NCI-H146 (cell line): ENCODE measurements at places on chromosomes 7 and 10.

GRCh38 chr10:7485244-7485556 lies 74.4 kb upstream of the SFMBT2 start:
- DNase-seq = no peak

- DNase-seq = no peak
Observed at GRCh38 chr10:72588266-72588665, 37.6 kb downstream of the MICU1 start.

GRCh38 chr7:150403376-150404171 lies 24.4 kb downstream of the ZNF775 start:
- no peak for DNase-seq

DNA sequence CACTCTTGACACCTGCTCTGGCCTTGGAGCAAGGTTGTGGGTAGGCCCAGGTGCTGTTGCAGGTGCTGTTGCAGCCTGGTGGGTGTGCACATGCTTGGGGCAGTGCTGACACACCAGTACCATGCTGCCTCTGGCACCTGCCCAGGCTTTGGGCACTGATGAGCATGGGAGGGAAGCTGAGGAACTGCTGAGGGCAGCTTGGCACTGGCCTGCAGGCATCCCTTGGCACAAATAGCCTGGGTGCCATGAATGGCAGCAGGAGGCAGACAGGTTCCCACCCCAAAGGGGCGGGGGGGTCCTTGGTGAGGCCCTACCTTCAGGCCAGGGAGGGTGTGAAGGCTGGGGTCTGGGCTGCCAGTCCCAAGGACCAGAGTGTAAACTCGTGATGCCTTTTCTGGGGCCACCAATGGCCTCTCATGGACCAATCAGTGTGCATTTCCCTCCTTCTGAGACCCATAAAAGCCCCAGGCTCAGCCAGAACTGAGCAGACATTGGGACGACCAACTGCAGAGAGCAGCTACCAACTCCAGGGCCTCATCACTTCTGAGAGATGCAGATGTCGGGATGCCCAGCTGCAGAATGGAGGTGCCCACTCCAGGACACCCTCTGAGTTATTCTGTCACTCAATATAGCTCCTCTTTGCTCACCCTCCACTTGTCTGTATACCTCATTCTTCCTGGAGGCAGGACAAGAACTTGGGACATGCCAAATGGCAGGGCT lies 547.4 kb downstream of the ZWINT start:
- DNase-seq = no peak

DNA sequence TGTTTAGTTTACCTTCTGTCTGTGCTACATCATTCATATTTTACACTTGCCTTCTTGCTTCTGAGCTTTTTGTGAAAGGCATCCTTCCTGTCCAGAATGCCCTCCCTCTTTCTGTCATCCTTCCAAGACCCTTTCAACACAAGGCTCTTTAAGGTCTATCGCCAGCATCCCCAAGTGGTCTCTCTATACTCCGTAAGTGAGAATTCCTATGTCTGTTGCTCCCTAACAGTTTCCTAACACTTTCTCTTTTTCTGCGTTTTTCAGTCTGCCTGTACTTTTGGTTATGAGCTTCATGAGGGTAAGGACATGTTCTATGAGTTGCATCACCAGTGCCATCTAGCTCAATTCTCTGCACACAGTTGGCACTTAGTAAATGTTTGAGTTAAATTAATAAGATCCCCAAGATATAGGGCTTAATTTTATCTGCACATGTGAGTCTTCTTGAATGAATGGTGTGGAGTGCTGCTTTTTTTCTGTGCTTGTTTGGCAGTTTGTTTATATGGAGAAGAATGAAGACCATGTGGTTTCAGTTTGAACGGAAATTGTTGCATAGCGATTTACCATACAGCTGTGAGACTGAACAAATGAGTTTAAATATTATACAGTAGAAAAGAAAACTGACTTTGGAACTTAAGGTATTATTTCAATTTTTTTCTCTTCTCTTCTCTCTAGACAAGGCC lies 29.4 kb downstream of the RABGEF1 start:
- DNase-seq = no peak

DNA sequence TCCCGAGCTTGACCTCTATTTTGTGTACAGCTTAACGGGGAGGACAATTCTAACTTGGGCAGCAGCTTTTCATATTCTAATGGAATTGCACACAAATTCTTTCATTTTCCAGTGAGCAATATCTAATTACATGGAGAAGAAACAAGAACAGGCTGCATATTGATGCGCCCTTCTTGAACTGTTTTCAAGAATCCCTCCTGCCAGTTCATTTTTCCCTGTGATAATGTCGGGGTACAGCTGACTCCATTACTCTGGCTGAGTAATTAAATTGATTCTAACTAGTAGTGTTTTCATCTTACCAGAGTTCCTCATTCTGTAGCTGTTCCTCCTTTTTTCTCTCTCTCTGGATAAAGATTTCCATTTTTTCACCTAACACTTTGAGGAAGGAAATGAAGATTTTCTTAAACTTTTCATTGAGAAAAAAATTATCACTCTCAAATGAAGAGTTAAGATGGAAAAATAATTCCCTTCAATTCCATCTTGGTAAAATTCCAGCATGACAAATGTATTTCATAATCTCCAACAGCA lies 190.9 kb downstream of the FANK1 start:
- no peak for DNase-seq

DNA sequence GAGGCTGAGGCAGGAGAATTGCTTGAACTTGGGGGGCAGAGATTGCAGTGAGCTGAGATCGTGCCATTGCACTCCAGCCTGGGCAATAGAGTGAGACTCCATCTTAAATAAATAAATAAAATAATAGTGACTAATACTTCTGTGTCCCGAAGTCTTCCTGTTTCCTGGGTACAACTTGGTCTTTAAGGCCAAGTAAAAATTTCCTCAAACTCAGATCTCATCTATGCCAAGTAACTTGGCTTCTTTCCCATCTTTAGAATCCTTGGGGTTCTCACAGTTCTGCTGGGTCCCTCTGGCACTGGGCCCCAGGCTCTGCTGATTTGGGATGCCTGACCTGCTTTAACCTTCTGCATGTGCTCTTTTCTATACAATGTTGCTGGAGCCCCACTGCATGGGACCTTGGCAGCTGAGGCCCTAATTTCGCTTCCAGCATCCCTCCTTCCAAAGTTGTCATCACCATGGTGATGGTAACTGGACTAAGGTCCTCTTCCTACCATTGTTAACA lies 22.7 kb upstream of the AKR1B10 start:
- DNase-seq = no peak

- DNase-seq = no peak
Observed at GRCh38 chr10:10515479-10516204, 502.0 kb upstream of the CELF2 start.

DNA sequence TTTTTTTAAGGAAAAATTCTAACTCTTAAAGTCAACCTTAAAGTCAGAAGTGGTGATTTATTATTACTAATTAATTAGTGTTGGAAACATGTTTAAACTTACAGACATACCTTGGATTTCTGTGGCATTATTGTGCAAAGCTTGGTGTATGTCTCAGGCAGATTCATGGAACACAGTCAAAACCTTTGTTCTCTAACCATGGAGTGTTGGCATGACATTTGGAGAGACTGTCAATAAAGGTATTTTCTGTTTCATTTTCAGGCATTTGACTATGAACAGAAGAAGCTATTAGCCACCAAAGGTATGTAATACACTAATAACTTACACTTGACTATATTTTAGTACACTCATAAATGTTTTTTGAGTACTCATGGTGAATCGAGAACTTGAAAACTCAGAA lies 293.7 kb downstream of the BICC1 start:
- DNase-seq = no peak

GRCh38 chr7:100878013-100878412 lies 3.1 kb downstream of the SRRT start:
- no peak for DNase-seq

- peak; percentile 90 for DNase-seq
Observed at GRCh38 chr10:15209827-15210509, 41.5 kb upstream of the NMT2 start.

DNA sequence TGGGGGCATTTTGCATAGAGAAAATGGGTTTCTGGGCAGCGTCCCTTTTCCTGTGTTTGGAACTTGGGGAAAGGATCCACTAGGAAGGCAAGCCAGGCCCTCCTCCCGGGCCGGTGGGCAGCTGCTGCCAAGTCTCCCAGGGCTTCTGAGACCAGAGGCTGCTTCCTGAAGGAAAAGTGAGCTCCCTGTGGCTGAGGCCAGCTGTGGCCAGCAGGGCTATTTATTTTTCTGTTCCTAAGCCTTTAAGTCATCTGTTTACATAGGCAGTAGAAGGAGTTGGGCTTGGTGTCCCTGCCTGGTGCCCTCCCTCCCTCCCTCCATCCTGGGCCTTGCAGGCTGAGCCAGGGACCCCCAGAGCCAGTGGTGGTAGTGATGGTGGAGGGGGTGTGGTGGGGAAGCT lies 70.5 kb upstream of the COL13A1 start:
- no peak for DNase-seq

GRCh38 chr7:130897515-130898419 lies 163.8 kb upstream of the KLF14 start:
- DNase-seq = no peak

DNA sequence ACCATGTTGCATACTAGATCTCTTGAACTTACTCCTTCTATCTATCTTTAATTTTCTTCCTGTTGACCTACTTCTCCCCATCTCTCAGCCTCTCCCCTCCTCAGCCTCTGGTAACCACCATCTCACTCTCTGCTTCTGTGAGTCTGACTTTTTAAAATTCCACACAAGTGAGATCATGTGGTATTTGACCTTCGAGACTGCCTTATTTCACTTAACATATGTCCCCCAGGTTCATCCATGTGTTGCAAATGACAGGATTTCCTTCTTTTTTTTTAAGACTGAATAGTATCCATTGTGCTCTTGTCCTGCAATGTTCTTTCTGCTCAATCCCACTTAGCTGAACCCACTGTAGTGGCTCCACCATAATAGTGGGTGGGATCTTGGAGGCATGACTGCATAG lies 51.4 kb upstream of the DNAJC1 start:
- no peak for DNase-seq

GRCh38 chr7:21462081-21462480 lies 34.2 kb downstream of the SP4 start:
- DNase-seq = no peak

GRCh38 chr10:59106441-59106840 lies 70.0 kb upstream of the PHYHIPL start:
- DNase-seq = no peak

DNA sequence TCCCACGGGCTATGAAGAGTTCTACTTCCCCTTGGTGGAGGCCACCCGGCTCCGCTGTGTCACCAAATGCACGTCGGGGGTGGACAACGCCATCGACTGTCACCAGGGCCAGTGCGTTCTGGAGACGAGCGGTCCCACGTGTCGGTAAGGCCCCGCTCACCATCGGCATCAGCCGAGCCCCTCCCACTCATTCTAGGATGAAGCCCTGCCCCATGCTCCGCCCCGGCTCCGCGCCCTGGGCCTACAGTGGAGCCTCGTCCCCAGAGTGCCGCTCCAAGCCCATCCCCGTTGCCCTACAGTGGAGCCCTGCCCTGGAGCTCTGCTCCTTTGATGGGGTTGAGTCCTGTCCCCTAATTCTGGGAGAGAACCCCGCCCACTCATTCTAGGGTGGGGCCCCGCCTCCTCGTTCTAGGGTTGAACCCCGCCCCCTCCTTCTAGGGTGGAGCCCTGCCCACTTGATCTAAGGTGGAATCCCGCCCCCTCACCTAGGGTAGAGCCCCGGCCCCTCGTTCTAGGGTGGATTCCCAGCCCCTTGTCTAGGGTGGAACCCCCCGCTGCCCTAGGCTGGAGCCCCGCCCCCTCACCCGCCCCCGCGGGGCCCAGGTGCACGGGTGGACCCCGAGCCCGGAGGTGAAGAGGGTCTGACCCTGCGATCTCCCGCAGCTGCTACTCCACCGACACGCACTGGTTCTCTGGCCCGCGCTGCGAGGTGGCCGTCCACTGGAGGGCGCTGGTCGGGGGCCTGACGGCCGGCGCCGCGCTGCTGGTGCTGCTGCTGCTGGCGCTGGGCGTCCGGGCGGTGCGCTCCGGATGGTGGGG lies 3.4 kb upstream of the MUC12 start:
- DNase-seq = no peak

GRCh38 chr7:13980474-13980873 lies 9.0 kb downstream of the ETV1 start:
- no peak for DNase-seq

DNA sequence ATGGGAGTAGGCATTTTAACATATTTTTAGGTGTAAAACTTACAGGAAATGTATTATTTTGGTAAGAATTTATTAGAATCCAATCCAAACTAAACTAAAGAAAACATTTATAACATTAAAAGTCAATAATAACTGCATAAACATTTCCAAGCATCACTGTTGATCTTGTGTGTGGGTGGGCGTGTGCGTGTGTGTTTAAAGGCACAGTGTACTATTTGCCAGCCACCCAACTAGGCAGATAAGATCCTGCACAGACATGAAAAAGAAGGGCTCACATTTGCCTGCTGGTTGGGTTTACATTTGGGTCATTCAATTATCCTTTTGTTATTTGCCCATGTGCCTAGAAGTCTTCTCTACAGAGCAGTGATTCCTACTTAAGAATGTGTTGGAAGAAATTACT lies 31.0 kb upstream of the WNT16 start:
- DNase-seq = no peak
